Stimulated activated CD4-positive, alpha-beta T cell treated with anti-CD3 and anti-CD28 coated beads, Interleukin-1b, Interleukin-23, amount 100 ng/mL, for 1 hour (primary cell): ENCODE measurements at places on chromosomes 4 and X.

DNA sequence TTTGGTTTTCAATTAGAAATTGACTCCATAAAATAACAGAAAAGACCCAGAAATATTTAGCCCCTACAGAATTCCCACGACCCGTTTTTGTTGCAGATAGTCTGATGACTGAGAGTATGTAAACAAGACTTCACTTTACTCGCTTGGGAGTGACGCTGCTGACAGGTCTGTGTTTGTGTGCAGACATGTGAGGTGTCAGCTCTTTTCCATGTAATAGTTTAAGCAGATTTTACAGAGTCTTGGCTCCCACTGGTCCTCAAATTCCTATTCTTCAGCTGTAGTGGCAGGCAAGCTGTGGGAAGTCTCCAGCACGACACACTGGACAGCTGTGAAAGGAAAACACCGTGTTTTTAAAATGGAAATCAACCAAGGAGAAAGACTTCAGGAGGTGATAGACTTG, 455.7 kb downstream of the GABRG1 start:
- DNase-seq, result no peak

GRCh38 chr4:110372485-110372884, 103.5 kb upstream of the ENPEP start:
- DNase-seq, result no peak

- no peak for DNase-seq
Observed at GRCh38 chr4:110287130-110287529, 88.7 kb upstream of the ELOVL6 start.

GRCh38 chr4:187414716-187415115, 580.9 kb upstream of the ZFP42 start:
- DNase-seq, result no peak

DNA sequence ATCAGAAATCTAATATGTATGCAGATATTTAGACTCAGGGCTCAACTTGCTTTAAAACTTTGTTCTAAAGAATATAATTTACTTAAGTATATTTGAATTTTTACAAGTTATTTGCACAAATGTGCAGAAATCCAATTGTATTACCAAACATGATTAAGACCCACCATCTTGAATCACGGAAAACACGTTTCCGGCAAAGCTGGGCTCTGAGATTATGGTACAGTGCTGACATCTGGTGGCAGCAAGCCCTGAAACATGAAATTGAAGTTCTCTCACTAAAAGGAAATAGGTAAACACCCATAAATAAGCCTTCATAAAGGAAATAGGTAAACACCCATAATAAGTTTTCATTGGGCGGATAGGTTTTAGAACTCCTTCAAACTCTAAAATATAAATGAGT, 98.3 kb upstream of the MAOA start:
- peak; percentile 14 for DNase-seq

- no peak for DNase-seq
Observed at GRCh38 chrX:113920661-113921060, 663.2 kb upstream of the HTR2C start.

GRCh38 chr4:147616849-147617172, 386 bp upstream of the TMEM184C start:
- no peak for DNase-seq
